Liver (tissue), 10 donors: ENCODE measurements at places on chromosomes 5 and 9. TPM values are rescaled to one million over a fixed set of nuclear protein-coding genes. Genes with fewer than 3 reads are reported as not detected.
A peak's percentile ranks its signal among the peaks of the same experiment; 100 is the strongest.

GRCh38 chr5:176609724-176610434 is at the start of gene GPRIN1:
GPRIN1 (minus strand) TSS chr5:176610156; CDS start chr5:176599834, 10,322 bp downstream.
- no peaks in the 10 kb centered on the region for H3K27me3 ChIP-seq
- H3K27ac ChIP-seq = no peak within 1 kb of the TSS
- peak; percentile 70 for DNase-seq
- H3K36me3 ChIP-seq = no peaks in the 10 kb centered on the region
- no peak within 1 kb of the TSS for H3K4me3 ChIP-seq
- H3K4me1 ChIP-seq = peaks cover 4% of the 10 kb centered on the region

DNA sequence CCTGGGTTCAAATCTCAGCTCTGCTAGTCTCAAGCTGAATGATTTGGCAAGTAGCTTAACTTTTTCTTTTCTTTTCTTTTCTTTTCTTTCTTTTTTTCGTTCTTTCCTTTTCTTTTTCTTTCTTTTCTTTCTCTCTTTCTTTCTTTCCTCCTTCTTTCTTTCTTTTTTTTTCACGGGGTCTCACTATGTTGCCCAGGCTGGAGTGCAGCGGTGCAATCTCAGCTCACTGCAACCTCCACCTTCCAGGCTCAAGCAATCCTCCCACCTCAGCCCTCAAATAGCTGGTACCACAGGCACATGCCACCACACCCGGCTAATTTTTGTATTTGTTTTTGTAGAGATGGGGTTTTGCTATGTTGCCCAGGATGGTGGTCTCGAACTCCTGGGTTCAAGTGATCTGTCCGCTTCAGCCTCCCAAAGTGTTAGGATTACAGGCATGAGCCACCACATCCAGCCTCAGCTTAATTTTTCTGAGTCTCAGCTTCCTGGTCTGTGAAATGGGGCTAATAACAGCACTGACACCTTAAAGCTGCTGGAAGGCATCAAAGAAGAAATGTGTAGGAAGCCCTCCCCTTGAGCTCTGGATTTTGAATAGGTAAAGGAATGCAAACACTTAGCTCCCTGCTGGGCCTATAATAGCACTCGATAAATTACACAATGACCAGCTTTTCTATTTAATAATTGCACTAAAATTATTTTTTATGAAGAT is 17.5 kb upstream of the PPARGC1B start:
- H3K36me3 ChIP-seq = no peaks in the 10 kb centered on the region
- no peak overlapping the region for H3K4me3 ChIP-seq
- no peak for DNase-seq
- H3K4me1 ChIP-seq = no peaks in the 10 kb centered on the region

GRCh38 chr9:69759021-69759420 is 790 bp downstream of the PTAR1 start:
- no peaks in the 10 kb centered on the region for H3K27me3 ChIP-seq
- no peaks in the 10 kb centered on the region for H3K36me3 ChIP-seq
- peaks cover 5% of the 10 kb centered on the region for H3K4me1 ChIP-seq
- H3K4me3 ChIP-seq = peak overlapping the region; percentile 86
- no peak for DNase-seq
- H3K27ac ChIP-seq = peak overlapping the region; percentile 97

GRCh38 chr9:4865681-4866080 is 72.9 kb downstream of the RCL1 start:
- no peak for DNase-seq
- no peaks in the 10 kb centered on the region for H3K27me3 ChIP-seq
- H3K4me3 ChIP-seq = no peak overlapping the region
- H3K4me1 ChIP-seq = peaks cover 6% of the 10 kb centered on the region
- peaks cover 14% of the 10 kb centered on the region for H3K36me3 ChIP-seq
- no peak overlapping the region for H3K27ac ChIP-seq

- H3K27ac ChIP-seq = peak overlapping the region; percentile 73
- no peak for DNase-seq
- H3K36me3 ChIP-seq = no peaks in the 10 kb centered on the region
- H3K27me3 ChIP-seq = no peaks in the 10 kb centered on the region
- peak overlapping the region; percentile 97 for H3K4me3 ChIP-seq
Observed at GRCh38 chr5:54520438-54520846, 2.9 kb downstream of the SNX18 start.

GRCh38 chr5:157744051-157745011 is 819 bp downstream of the LSM11 start:
- peak overlapping the region; percentile 94 for H3K4me3 ChIP-seq
- H3K27ac ChIP-seq = no peak overlapping the region
- peak; percentile 48 for DNase-seq

- no peak overlapping the region for H3K4me3 ChIP-seq
- peaks cover 4% of the 10 kb centered on the region for H3K4me1 ChIP-seq
- no peaks in the 10 kb centered on the region for H3K36me3 ChIP-seq
Observed at GRCh38 chr5:55629815-55630214, 82.3 kb downstream of the SLC38A9 start.

DNA sequence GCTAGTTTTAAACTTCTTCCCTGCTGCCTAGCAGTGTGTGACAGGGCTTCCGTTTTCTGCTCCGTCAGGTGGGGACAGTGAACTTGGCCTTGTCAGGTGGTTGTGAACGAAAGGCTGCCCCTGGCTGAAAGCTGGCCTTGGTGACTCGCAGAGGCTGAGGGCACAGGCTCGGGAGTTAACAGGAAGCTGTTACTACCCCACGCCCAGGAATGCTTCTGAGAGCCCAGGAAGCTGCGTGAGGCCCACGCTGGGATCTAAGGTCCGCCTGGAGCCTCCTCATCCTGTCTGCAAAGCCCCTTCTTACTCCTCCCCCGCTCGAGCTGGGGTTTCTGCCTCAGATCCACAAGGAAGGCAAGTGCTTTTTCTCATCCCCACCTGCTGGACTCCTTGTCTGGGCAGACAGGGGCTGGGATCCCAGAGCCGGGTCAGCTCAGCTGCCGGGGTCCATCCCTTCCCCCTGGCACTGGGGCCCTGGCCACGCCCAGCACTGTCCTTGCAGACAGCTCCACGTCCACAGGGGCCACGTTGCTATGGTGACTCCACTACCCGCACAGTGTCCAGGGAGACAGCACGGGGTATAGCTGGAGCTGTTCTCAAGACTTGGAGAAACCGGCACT is 124.7 kb upstream of the TBC1D2 start:
- H3K27me3 ChIP-seq = no peaks in the 10 kb centered on the region
- H3K4me1 ChIP-seq = no peaks in the 10 kb centered on the region
- DNase-seq = no peak
- H3K36me3 ChIP-seq = no peaks in the 10 kb centered on the region

DNA sequence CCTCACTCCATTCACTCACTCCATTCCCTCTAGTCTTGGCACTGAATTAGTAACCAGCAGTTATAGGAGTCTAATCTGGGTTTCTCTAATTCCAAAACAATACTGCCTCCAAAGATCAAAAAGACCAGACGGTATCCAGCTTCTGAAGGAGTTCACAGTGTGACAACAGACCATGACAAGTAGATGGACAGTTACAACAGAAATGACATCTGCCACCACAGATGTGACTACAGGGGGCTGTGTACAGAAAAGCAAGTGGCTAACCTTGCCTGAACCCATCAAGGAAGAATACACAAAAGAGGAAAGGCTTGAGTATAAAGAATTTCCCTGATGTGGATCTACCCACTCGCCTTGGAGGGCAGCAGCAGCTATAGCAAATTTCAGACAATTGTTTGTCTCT is 112.4 kb downstream of the ACTL7B start:
- H3K4me3 ChIP-seq = no peak overlapping the region
- no peaks in the 10 kb centered on the region for H3K27me3 ChIP-seq
- H3K4me1 ChIP-seq = no peaks in the 10 kb centered on the region
- H3K36me3 ChIP-seq = no peaks in the 10 kb centered on the region

DNA sequence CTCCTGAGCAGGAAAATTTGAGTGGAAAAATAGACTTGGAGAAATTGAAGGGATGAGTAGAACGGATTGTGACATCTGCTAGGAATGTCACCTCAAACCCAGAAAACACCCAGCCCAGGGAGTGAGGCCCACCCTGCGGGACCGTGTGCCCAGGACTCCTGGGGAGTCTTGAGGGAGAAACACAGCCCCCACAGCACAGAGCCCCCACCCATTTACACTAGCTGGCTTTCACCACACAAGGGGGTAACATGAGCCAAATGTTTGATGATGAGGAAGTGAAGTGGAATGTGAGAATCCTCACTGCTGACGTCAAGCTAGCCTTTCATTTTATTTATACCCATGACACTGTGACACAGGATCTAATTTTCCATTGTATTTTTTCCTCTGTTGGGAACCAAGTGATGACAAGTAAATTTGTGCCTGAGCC is 42.8 kb upstream of the PDE8B start:
- no peaks in the 10 kb centered on the region for H3K4me1 ChIP-seq
- H3K4me3 ChIP-seq = no peak overlapping the region
- peaks cover 8% of the 10 kb centered on the region for H3K27me3 ChIP-seq
- H3K27ac ChIP-seq = no peak overlapping the region
- no peak for DNase-seq
- no peaks in the 10 kb centered on the region for H3K36me3 ChIP-seq

ADAMTSL2 gene
- total RNA-seq = 18.2 TPM

AFAP1L1 gene
- 5.2 TPM for total RNA-seq

C9 gene
- 3,238 TPM for total RNA-seq

CA9 gene
- total RNA-seq = 0.47 TPM
